ENCODE measurements at places on chromosomes 16 and 17.
A peak's percentile ranks its signal among the peaks of the same experiment; 100 is the strongest.

DNA sequence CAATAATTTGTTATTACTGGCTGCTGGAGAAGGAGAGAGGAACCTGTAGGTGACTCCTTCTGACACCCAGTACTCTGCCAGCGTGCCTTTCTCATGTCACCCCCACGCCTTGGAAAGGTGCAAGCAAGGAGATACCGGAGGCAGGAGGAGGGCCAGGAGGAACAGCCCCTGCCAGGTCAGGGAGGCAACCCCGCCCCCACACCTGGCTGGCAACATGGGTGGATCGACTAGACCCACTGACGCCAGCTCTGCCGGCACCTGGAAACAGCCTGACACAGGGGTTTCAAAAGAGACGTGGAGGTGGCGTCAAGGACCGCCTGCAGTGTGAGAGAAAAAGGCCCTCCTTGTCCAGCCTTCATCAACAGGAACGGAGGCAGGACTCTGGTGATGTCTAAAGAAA lies 62.3 kb downstream of the CYB5B start:
- DNase-seq: no peak

DNA sequence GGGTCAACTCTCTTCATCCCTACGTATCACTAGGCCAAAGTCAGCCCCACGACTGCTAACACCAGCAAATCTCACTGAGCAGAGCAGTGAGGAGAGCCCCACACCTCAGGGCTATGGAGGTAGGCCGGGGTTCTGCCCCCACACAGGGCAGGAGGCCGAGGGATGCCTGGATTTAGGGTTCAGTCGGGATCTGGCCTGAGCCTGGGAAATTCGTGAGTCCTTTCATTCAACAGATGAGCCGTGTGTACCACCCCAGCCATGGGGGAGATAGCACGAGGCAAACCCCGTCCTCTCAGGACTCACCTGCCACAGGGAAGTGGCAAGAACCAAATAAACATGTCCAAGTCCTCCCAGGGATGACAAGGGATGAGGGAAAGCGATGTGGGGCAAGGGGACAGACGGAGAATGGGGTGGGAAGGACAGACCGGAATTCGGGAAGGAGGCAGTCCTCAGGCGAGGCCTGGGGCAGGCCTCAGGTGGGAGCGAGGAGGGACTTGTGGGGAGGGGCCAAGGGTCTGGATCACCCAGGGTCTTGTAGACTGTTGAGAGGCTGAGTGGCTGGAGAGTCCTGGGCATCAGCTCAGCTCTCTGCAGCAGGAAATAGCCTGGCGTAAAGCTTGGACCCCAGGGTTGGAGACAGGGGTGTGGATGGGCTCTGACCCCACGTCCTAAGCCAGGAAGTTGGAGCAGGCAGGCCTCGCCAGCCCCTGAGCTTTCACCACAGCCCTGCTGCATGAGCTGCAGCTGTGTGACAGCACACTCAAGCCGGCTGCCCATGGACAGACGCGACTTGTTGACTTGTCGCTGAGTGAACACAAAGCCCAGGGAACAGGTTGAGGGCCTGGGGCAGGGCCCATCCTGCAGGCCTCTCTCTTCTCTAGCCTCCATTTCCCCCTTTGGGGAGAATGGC lies 7.9 kb upstream of the FAM83G start:
- DNase-seq: no peak

DNA sequence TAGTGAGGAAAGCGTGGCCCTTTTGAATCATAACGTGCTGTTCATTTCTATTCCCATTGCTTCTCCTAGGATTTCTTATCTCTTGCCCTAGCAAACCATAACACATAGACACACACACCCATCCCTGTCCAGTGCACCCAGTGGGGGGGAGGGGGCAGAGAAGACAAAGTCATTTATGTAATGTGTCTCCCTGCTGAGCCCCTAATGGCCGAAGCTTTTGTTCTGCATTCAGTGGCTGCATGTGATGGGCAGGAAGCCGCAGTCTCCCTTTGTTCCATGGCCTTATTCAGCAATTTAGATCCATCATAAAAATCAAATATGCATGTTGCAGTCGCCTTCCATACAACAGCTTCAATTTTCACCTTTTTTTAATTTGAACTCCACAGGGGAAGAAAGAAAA lies 325.4 kb downstream of the ZFHX3 start:
- DNase-seq: no peak

GRCh38 chr16:89317729-89318429 lies 100.4 kb downstream of the ZNF778 start:
- DNase-seq: no peak

GRCh38 chr16:57167953-57168352 lies 17.9 kb downstream of the PSME3IP1 start:
- peak; percentile 64 for DNase-seq

GRCh38 chr17:55742272-55743102 lies 8.4 kb upstream of the PCTP start:
- DNase-seq: no peak

GRCh38 chr17:45893725-45894021 lies 681 bp upstream of the MAPT start:
- DNase-seq: no peak

DNA sequence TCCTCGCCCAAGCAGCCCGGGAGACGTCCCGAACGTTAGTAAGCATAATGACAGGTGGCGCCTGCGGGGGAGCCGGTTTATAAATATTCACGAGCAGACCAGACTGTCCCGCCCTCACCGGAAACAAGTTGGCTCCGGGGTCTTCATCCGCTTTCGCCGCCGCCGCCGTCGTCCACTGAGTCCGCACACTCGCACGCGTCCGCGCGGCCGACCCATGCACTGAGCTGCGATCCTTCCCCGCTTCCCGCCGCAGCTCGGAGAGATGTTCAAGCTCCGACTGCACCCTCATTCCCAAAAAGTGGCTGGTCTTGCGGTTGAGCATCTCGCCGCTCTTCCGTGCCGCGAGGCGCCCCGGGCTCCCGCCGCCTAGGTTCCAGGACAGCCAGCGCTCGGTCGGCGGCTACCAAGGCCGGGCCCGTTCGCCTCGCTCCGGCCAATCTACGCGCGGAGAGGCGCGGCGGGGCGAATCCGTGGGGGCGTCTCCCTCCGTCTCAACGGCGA lies 385 bp downstream of the CFAP119 start:
- DNase-seq: no peak

DNA sequence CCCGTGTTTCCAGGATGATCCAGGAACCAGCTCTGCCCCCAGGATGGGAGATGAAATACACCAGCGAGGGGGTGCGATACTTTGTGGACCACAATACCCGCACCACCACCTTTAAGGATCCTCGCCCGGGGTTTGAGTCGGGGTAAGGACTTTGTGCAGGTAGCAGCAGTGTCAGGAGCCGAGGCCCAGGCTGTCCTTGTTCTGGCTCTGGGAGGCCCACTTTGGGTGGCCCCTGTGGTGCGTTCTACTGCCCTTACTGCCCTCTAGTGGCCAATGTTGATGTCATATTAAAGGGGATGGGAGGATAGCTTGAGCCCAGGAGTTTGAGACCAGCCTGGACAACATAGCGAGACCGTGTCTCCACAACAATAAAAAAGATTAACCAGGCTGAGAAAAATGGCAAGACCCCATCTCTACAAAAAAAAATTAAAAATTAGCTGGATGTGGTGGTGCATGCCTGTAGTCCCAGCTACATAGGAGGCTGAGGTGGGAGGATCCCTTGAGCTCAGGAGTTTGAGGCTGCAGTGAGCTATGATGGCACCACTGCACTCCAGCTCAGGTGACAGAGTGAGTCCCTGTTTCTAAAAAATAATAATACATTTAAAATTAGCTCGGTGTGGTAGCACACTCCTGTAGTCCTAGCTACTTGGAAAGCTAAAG lies 20.9 kb upstream of the CLEC18A start:
- DNase-seq: peak; percentile 28

DNA sequence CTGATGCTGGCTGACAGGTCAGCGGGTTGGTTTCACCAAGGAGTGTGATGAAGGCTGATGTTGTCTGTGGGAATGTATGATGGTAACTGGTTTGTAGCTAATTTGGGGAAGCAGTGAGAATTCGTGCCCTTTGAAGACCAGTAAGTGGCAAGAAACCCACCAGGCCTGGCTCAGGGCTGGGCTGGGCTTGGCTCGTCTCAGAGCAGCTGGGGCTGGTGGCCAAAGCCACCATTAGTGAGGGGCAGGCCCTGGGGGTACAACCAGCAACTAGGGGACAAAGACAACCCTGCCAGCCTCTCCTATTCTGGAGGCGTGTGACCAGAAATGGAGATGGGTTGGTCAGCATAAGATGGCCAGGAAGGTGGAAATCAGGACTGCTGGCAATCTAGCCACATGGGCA lies 13.0 kb upstream of the STH start:
- DNase-seq: no peak

- no peak for DNase-seq
Observed at GRCh38 chr17:28499684-28500357, 6.3 kb upstream of the FOXN1 start.

- DNase-seq: no peak
Observed at GRCh38 chr17:4136373-4136772, 6.5 kb downstream of the ZZEF1 start.

DNA sequence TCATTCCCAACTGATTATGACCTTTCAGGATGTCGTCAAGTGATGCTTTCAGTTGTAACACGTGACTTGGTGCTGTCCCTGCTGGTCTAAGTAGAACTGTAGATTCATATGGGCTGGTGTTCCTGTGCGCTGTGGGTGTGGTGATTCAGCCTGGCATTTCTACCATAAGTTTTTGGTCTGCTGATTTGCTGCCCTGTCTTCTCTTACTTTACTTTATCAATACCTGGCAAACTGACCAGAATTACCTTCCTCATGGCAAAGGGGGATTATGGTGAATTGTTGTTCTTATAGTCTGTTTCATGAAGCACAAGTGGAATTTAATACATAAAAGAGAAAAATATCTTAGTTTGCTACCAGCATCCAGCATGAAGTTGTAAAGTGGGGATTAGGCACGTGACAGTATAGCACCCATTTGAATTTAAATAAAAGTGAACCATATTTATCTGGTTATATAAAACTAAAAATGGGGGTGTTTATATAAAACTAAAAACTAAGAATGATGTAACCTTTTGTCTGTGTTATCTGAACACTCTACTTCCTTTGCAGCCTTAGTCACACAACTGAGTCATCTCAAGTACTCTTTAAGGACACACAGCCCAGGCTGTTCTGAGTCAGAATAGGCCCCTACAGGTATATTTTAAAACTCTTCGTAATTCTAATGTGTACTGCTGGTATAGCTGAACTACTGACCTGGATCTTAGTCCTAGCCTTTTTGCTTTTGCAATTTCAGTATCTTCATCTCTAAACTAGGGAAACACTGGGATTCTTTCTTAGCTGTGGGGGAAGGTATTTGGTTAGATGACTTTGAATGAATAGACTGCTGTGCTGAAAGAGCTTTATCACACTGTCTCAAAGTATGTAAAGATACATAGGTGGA lies 28.3 kb downstream of the TTC19 start:
- DNase-seq: peak; percentile 5

- DNase-seq: no peak
Observed at GRCh38 chr17:61155590-61156237, 243.9 kb upstream of the TBX2 start.

DNA sequence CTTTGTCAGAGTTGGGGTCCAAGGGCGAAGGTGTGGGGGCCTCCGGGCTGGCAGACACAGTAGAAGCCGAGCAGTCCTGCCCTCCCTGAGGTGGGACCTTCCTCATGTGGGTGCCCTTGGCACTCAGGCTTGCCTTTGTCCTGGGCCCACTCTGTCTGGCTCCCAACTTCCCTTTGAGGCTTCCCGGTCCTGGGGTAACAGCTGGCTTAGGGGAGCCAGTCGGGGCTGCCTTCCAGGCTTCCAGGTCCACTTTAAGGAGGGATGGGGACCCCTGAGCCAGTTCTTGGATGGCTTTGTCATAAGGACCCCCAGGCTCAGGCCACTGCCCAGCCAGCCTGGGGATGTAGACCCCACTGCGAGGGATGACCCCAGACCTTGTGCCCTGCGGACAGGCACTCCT lies 7.8 kb downstream of the GAS2L2 start:
- no peak for DNase-seq

GRCh38 chr16:63462316-63462715 lies 1426.1 kb upstream of the CDH8 start:
- no peak for DNase-seq

DNA sequence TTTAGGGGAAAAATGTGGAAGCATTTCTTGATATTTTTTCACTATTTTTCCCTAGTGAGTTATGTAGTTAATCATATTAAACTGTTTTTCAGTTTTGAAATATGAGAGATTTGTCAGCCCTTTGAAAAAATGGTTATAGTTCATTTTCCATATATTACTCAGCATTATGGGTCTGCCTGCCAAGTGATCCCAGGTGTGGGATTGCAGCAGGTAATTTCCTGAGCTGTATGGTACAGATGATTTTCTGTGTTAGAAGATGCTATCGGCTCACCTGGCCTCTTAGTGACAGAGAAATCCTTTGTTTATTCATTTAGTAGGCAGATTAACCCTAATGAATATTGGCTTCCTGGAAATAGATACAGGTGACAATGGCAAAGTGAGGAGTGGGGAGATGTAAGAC lies 275.1 kb upstream of the TBX2 start:
- no peak for DNase-seq

Measured in AML-193 (cell line).